Hair follicular keratinocyte (primary cell): ENCODE measurements at places on chromosomes 6 and 20. TPM values are rescaled to one million over a fixed set of nuclear protein-coding genes. Genes with fewer than 3 reads are reported as not detected.

Gene THEMIS
- total RNA-seq: not detected in 2 replicates

Gene UBE3D
- 3.4 and 5.5 TPM in 2 replicates for total RNA-seq

Gene OOEP
- 0.11 TPM in 1 of 2 replicates, not detected in the other for total RNA-seq

Gene C20orf144
- 0.16 TPM in 1 of 2 replicates, not detected in the other for total RNA-seq

Gene MUC21
- total RNA-seq: not detected in 2 replicates

Gene SLC26A8
- total RNA-seq: not detected in 2 replicates

Gene MATN4
- total RNA-seq: not detected in 2 replicates

Gene CD109
- 23.0 and 36.8 TPM in 2 replicates for total RNA-seq

Gene CRISP2
- total RNA-seq: not detected in 2 replicates

Gene WFDC12
- total RNA-seq: 0.70 TPM in 1 of 2 replicates, not detected in the other

Gene TMEM217
- 0.23 and 1.2 TPM in 2 replicates for total RNA-seq

Gene SERPINB6
- total RNA-seq: 69.9 and 82.2 TPM in 2 replicates

Gene C6orf141
- 21.5 and 23.2 TPM in 2 replicates for total RNA-seq

Gene LAMP5
- total RNA-seq: not detected in 2 replicates

Gene CTAGE9
- not detected in 2 replicates for total RNA-seq

Gene LY6G5C
- 0.70 and 0.76 TPM in 2 replicates for total RNA-seq

Gene ABHD16A
- 24.0 and 27.8 TPM in 2 replicates for total RNA-seq

Gene ATP6V1G2
- total RNA-seq: 0.11 and 0.16 TPM in 2 replicates

Gene GFRA4
- total RNA-seq: not detected in 2 replicates

Gene CST2
- not detected in 2 replicates for total RNA-seq

Gene BPHL
- total RNA-seq: 18.3 and 23.2 TPM in 2 replicates

Gene RGS17
- 0.34 and 0.47 TPM in 2 replicates for total RNA-seq

Gene RFX6
- total RNA-seq: not detected in 2 replicates

Gene CD164
- 68.8 and 89.6 TPM in 2 replicates for total RNA-seq

Gene SIRPB1
- total RNA-seq: 1.1 and 2.2 TPM in 2 replicates

Gene CEP162
- total RNA-seq: 1.7 and 2.1 TPM in 2 replicates

Gene SPACA1
- total RNA-seq: not detected in 2 replicates

Gene PPT2
- total RNA-seq: 14.3 and 17.5 TPM in 2 replicates

Gene AVP
- total RNA-seq: not detected in 2 replicates

Gene HCK
- total RNA-seq: not detected in 2 replicates

Gene MSH5
- 6.2 and 7.4 TPM in 2 replicates for total RNA-seq

Gene BNIP5
- total RNA-seq: not detected in 2 replicates

Gene CCN5
- not detected in 2 replicates for total RNA-seq

Gene SDHAF4
- total RNA-seq: 8.8 and 12.9 TPM in 2 replicates

Gene PREX1
- total RNA-seq: 0.08 and 0.76 TPM in 2 replicates

Gene SS18L1
- total RNA-seq: 8.5 and 11.2 TPM in 2 replicates

Gene TCP11
- total RNA-seq: not detected in 2 replicates

Gene HM13
- total RNA-seq: 46.1 and 61.0 TPM in 2 replicates

Gene SAMD3
- total RNA-seq: 0.16 TPM in 1 of 2 replicates, not detected in the other

Gene FAXC
- 1.4 and 4.2 TPM in 2 replicates for total RNA-seq
